ENCODE measurements at places on chromosomes 12 and 14.

DNA sequence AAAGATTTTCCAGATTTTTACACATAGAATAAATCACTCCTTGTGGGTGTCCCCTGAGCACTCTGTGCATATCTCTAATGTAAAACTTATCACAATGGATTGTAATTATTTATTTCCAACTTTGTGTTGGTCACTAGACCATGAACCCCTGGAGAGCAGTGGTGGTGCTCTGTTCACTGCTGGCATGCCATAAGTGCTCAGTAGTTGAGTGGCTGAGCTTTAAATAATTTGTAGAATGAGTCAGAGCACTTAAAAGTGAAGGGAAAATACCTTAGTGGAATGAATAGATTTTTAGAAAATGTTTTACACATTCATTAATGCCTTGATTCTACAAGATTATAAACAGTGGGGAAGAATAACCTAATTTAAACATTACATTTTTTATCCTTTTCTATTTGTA lies 6.3 kb downstream of the MGAT4C start:
- DNase-seq: no peak

DNA sequence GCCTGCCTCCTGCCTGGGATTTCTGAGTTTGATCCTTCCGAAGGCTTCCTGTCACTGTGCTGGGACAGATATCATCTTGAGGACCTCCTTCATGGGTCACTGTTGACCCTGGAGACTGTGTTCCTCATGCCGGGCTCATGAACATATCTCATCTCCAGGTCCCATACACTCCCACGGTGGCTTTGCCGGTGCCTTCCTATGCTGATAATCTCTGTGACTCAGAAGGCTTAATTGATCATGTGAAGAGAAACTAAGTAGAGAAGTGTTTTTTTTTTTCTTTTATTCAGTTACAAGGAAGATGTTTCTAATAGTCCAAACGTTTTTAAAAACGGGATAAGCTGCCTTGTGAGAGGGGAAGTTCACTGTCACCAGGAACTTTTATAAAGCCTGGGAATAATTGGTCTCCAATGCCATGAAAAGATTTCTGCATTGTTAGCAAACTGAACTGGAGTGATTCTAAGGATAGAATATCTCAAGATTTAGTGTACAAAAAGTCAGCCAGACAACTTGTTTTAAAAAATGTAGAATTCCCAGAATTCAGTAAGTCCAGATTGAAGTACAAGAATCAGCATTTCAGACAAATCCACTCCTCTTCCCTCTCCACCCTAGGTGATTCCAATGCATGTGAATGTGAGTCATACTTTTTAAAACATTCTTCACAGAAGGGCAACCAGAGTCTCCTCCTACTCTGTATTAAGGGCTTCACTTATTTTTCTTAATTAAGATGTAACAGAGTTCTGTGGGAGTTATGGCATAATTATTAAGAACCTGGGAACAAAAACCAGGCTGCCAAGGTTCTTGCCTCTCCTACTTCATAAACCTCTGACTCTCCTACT lies 139.8 kb upstream of the LGR5 start:
- no peak for DNase-seq

DNA sequence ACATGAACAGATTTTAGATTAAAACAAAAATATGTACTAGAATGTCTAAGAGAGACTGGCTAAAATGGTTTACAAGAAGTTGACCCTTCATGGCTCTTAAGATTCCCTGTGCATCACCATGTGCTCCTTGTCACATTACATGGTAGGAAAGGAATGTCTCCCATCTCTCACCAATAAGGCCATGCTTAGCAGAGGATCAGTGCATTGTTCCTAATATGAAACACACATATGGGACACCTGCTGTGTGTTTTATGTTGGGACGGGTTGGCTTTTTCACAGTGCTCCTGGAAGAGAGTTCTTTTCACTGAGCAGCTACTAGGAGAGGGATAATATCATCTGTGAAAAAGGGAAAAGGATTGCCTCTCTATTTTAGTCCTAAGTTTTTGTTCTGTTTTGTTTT lies 9.6 kb downstream of the PFKM start:
- no peak for DNase-seq

- DNase-seq: no peak
Observed at GRCh38 chr14:94710731-94711130, 59.2 kb downstream of the GSC start.

DNA sequence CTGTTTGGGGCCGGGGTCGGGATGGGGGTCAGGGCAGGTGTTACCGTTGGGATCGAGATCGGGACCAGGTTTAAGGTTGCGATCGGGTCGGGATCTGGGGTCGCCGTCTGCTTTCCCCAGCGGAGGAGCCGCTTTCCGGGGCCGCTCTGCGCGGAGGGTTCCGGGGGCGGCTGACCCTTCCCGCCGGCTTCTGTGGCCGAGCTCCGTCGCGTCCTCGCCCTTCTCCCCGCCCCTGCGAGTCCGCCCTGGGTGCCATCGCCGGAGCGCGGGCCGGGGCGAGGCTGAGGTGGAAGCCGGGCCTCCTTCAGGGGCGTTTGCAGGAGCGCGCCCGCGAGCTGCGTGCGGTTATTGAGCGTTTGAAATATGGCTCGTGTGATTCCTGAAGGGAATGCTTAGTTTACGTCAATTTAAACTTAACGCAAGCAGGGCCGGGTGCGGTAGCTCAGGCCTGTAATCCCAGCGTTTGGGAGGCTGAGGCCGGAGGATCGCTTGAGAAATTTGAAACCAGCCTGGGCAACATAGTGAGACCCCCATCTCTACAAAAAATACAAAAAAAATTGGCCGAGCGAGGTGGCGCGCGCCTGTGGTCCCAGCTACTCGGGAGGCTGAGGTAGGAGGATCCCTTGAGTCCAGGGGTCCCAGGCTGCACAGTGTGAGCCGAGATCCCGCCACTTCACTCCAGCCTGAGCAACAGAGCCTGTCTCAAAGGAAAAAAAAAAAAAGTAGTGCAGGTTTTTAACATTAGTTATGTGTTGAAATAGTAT lies 620 bp downstream of the PGAM5 start:
- no peak for DNase-seq

- no peak for DNase-seq
Observed at GRCh38 chr14:104366931-104367865, 212.4 kb upstream of the C14orf180 start.

- no peak for DNase-seq
Observed at GRCh38 chr12:102542816-102543440, 62.6 kb upstream of the IGF1 start.
